ENCODE measurements at places on chromosomes 1 and 21. TPM values are rescaled to one million over a fixed set of nuclear protein-coding genes. Genes with fewer than 3 reads are reported as not detected.

Gene CELF3
- total RNA-seq = not detected

Gene OXCT2
- total RNA-seq = 0.85 TPM

DNA sequence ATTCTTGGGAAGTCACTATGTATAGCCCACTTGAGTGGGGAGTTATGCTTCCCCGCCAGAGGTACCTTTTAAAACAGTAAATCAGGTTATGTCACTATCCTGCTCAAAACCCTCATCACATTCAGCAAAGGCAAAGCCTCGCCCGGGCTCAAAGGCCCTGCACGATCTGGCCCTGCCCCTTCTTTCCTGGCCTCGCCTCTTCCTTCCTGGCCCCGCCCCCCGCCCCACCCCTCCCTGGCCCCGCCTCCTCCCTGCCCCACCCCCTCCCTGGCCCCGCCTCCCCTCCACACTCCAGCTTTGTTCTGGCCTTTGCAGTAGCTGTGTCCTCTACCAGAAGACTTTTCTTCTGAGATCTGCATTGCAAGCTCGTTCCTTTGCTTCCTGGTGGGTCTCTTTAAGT, 6.6 kb downstream of the LDLRAD2 start:
- DNase-seq = peak; percentile 54

DNA sequence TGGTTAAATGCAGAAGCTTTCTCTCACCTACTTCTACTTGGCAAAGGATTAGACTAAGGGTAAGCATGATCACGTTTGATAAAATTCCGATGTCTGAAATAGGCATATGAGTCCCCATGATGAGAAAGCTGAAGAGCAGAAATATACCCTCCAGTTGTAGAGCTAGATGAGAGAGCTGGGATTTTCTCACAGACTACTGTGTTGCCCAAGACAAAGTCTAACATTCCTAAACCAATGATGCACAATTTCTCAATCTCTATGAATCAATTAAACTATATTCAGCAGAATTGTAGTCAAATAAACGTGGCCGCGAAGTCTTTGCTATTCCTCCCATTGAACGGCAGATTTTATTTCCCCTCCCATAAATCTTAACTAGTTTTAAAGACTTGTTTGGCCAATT, 699.2 kb downstream of the KCNT2 start:
- no peak for DNase-seq

DNA sequence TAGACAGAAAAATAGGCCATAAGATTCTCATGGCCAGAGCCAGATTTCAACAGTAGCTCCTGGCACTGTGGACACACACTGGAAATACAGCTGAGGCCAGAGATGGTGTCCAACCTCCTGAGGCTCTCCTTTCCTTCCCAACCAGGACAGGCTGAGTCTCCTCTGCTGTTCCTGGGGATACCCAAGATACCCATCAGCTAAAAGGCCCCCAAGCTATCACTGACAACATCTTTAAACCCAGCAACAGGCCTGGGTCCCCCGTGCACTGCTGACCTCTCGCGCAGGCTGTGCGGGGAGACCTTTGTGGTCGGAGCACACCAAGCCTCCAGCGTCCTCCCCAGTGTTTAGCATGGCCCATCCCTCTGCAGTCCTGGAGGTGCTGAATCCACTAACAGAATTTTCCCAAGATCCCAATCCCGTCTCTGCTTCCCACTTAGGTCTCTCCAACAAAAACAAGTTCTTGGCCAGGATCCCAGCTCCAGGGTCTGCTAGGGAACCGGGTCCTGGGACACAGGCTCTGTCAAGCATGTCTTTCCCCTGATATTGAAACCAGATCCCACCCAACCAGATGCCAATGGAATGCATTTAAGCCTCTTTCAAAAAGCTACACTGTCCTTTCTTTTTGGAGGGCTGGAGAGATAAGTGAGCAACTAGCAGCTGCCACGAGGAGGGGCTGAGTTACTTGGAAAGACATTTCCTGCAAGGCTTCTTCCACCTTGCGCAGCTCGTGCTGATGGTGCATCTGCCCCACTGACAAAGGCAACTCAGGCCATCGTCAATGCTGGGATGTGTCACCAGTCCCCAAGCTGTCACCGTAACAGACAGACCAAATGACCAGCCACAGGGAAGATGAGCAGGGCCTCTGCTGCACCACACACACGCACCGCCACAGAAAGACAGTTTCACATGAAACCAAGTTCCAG, 73.2 kb downstream of the BCAR3 start:
- DNase-seq = peak; percentile 77

GRCh38 chr1:203506858-203507626, 13.1 kb downstream of the OPTC start:
- no peak for DNase-seq

GRCh38 chr1:1577367-1578011, 2.8 kb upstream of the SSU72 start:
- DNase-seq = no peak

GRCh38 chr1:100760511-100760910, 41.0 kb downstream of the VCAM1 start:
- DNase-seq = no peak

DNA sequence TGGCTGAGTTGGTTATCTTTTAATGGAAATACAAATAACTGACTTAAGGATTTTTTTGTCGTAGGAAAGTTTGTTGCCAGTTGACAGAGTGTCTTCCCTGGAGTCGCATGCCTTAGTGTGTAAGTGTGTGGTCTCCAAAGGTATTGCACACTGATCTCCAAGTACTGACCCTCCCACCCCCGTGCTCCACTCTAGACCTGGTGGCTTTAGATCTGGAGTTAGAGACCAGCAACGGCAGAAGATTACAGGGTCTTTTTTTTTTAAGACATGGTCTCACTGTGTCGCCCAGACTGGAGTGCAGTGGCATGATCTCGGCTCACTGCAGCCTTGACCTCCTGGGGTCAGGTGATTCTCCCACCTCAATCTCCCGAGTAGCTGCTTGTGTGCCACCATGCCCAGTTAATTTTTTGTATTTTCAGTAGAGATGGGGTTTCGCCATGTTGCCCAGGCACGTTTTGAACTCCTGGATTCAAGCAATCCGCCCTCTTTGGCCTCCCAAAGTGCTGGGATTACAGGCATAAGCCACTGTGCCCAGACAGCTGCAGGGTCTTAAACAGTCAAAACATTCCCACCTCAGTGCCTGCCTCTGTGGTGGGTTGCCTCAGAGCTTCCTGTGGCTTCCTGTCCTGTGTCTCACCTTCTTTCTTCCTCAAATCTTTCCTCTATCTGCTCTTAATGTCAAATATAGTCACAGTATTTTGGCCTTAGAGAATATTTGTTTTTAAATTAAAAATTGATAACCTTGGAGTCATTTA, 6.9 kb downstream of the TRAPPC10 start:
- DNase-seq = no peak

DNA sequence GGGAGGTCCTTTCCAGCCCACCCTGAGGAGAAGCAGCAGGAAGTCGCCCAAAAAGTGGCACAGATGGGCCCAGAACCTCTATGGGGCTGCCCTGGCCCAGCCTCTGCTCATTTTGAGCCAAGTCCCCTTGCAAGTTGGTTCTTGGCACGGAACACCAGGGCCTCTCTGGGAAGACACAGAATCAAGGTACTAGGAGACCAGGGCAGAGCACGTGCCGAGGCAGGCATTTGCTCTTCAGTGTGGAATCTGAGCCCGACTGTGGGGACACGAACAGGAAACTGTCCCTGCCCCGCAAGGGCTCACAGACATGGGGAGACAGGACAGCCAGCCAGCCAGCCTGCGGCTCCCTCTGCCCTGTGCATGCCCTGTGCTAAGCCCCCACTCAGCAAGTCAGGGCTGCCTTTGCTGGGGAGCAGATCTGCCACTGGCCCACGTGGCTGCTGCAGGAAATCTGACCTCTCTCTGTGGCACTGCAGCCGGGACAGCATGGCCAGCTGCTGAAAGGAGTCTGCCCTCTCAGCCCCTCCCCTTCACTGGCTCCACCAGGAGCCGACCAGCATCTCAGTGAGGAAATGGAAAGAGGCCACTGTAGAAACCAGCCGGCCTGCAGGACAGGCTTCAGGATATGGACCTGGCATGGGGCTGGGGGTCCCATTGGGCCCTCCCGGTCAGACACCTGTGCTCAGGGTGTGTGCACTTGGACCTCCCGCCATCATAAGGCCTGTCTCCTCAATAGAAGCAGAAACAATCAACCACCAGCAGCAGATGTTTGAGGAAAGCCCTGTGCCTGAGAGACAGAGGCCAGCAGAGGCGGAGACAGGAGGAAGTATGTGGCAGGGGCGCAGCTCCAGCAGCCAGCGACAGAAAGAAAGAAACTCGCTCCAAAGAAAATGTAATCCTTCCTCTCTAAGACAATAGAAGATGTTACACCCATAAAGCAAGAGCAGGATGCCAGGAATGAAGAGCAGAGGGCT, 3.7 kb downstream of the ARHGEF16 start:
- DNase-seq = peak; percentile 12

DNA sequence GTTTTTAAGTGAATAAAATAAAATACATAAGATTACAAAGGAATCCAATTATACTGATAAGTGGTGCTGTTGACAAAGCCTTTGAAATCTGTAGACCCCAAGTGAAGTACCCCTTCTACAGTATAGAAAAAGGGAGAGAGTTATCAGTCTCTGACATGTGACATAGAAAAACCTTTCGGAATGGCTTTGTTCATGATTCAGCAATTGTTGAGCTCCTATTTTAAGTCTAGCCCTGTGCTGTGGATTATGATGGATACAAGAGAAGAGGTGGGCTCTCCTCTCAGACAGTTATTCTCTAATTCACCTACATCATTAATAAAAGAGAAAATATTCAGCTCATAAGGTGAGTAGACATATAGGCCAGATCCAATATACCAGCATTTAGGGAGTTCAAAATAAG, 53.3 kb upstream of the ITPKB start:
- no peak for DNase-seq

DNA sequence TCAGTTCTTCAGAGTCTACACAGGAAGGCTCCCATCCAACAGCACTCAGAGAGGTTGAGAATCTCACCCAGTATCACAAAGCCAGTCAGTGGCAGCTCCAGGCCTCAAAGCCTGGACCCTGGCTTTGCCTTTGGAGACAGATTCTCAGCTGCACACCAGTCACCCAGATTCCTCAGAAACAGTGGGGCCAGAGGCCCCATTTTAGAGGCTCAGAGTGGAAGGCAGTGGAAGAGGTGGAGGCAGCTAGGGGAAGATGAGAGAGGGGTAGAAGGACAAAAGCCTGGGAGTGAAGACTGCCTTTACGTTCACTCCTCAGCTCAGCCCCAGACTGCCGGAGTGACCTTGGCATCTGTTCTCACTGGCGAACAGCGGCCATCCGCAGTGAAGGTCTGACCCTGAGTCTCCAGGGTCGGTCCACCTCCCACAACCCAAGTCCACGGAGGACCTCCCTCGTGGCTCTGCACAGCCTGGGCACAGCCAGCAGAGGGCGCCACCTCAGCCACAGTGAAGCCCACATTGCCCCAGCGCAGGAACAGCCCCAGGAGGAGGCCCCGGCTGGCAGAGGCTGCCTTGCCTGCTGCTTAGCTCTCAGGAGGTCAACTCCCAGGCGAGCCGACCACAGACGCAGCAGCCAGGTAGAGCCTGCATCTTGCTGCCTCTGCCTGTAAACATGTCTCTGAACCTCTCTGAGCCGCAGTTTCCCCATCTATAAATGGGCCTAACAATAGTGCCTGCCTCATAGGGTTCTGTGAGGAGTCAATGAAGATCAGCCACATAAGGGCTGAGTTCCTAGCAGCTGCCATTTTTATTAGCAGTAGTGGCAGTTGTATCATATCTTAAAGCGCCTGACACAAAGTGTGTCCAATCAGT, 5.9 kb upstream of the FNDC5 start:
- DNase-seq = no peak

DNA sequence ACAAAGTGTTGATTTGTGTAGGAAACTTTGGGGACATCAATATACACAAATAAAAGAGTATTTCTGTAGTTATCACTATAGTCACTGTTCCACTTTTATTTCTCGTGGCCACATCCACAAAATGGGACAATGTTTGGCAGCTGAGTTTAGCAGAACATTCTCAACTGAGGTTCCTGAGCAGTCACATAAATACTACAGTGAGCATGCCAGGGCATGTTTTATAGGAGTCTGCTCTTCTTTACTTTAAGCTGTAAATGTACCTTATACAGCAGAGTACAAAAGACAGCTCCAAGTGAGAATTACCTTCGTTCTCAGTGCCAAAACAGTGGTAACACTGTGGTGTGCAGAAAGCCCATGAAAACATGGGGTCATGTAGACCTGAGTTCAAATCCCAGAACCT, 5.0 kb downstream of the BTG3 start:
- DNase-seq = no peak

DNA sequence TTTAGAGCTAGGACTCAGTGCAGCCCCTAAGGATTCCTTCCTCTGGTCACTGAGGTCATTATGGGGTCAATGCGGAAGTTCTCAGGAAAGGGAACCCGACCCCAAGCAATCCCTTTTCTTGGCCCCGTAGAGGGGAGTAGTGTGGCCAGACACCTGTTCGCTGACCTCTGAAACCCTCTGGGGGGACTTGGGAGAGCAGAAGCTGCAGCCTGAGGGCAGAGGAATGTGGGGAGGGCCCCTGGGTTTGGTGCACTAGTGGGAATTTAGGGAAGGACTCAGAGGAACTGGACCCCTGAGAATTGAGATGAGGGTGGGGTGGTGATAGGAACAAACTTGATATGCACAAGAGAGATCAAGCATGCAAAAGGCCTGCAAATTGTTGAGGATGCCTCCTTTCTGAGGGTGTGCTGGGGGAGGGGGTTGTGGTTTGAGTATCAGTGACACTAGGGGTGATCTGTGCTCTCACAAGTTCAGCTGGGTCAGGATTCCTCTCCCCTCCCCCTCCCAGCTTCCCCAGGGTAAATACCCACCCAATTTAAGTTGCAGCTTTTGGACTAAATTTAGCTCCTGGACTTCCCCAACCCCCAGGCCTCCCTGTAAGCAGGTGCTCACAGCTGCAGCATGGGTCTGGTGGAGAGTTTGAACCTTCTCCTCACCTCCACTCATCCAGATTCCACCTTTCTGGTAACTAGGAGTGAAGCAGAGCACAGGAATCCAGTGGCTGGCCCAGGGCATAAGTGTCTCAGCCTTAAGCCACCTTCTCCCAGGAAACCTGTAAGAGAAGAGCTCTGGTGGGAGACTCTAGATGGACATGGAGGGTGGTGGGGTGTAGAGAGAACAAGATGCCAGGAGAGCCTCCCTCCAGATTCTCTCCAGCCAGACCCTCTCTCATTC, 13.5 kb downstream of the ADAMTSL4 start:
- DNase-seq = no peak

DNA sequence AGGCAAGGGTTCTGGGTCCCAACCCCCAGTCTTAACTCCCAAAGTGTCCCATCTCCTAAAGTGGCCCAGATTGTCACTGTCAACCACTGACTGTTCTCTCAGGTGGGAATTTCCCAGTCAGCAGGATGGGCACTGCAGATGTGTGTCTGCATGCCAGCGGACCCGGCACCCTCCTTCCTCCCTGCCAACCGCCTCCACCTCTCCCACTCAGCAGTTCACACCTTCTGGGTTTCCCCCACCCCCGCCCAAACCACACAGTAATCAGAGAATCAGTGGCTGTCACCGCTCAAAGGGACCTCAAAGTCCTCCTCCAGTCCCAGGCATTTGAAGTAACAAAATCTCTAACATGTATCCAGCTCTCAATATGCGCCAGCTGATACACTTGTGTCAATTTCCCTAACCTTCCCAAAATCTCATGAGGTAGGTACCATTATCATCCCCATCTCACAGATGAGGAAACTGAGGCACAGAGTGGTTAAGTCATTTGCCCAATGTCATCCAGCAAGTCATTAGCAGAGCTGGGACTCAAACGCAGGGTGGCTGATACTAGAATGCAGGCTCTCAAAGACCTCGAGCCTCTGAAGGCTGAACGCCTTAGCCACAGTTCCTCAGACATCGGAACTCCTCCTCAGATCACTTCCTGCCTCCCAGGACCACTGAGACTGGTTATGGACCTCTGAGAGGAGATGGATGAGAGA, 4.8 kb downstream of the RUNX3 start:
- no peak for DNase-seq

GRCh38 chr1:183553331-183553730, 36.9 kb downstream of the NCF2 start:
- DNase-seq = no peak

GRCh38 chr1:46013581-46013980, 118.8 kb downstream of the PIK3R3 start:
- no peak for DNase-seq
